ENCODE measurements at places on chromosomes 6 and 20. TPM values are rescaled to one million over a fixed set of nuclear protein-coding genes. Genes with fewer than 3 reads are reported as not detected.

DNA sequence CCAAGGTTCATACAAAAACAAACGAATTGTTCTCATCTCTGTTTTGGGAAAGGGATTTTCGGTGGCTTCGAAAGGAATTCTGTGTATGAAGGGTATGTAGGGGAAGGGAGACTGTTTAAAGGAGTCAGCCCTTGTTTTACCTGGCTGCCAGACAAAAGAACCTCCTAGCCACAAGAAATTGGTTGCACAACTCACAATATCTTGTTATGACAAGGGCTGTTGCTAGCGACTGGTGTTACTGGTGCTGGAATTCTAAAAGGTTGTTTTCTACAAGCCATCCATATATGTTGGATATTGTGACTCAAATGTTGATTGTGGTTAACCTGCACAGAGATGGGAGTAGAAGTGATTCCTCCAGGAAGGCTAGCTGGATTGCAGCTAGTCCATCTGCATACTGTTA is 34.6 kb upstream of the CITED2 start:
- no peak overlapping the region for H3K4me3 ChIP-seq
- H3K27me3 ChIP-seq = no peaks in the 10 kb centered on the region
- peak overlapping the region; percentile 26 for H3K27ac ChIP-seq
- H3K4me1 ChIP-seq = peaks cover 8% of the 10 kb centered on the region
- peak; percentile 77 for DNase-seq

The COX4I2 gene
- polyA plus RNA-seq = not detected

The ABT1 gene
- 15.2 TPM for polyA plus RNA-seq

The TNXB gene
- 0.42 TPM for polyA plus RNA-seq

The OLIG3 gene
- not detected for polyA plus RNA-seq
